ENCODE measurements at places on chromosomes 4 and X.

DNA sequence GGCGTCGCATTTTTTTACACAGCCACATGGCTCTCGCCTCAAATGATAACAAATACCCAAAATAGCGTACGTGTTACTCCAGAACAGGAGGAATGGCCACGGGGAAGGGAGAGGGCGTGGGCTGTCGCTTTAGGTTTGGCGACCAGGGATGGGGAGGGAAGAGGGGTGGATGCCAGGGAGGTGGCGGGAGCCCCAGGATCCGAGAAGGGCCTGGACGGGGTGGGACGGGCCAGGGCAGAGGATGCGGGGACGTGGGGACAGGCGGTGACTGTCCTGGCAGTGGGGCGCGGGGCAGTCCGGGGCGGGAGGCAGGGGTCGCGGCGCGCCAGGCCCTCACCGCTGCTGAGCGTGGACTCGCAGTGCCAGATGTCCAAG is 631 bp downstream of the TMEM47 start:
- DNase-seq, result no peak

DNA sequence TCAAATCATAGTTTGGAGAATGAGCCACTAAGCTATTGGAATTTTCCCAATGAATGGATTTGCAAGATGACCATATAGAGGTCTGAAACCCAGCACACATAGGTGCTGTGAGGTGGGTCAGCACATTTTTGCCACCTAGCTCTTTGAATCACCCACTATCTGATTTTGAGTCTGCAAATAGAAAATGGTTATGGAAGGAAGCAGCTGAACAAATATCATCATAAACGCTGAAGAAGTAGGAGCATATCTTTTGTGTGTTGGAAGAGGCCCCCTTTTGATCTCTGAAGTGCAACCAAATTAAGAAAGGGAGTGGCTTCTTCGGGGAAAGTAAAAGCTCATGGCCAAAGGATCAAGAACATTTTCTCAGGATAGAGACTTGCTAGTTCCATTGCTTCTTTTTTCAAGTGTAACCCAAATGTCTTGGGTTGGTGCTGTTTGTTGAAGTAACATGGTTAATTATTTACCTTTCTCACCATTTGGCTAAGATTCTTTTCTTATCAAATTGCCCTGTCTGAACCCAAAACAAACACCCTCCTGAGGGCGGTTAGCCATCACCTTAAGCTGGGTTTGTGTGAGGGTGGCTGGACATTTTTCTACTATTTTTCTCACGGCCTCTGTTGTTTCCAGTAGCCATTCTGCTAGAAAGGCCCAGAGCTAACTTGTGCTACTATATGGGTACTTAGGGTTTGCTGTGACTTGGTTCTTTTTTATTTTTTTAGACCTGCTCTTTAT is 18.4 kb upstream of the SORBS2 start:
- DNase-seq, result no peak

DNA sequence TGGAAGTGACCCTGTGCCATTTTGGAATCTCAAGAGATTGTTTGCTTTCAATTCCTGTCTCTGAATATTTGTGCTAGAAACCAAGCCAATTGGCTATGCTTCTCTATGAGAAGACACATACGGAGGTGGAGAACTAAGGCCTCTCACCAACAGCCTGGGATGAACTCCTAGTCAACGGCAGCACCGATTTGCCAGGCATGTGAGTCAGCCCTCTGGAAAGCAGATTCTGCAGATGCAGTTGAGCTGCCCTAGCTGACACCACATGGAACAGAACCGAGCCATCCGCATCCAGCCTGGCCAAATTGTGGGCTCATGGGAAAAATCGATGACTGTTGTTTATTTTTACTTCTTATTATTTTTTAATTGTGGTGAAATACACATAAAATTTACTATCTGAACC is 58.2 kb upstream of the WDFY3 start:
- DNase-seq, result no peak

DNA sequence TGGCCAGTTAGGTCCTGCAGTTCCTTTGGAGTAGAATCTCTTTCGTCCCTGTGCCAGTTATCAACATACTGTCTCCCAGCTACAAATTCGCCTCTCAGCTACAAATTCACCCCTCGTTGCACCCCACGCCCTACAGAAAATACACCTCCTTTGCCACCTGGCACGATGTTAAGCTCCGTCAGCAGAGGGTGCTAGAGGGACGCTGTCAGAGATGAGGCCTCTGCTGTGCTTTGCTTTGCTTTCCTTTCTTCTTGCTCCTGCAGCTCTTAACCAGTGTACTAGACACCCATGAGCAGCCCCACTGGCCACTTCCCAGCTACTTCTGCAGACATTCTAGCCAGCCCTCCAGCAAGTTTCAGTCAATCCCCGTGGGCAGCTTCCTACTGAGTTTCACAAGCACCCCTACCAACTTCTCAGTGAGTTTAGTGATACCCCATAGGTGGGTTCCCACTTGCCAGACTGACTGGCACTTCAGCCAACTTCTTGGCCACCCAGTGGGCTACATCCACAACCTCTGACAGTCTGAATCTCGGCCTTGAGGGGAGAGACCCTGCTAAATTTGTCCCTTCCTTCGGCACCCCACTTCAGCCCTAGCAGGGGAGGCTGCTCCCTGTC is 21.8 kb downstream of the HAUS3 start:
- peak; percentile 78 for DNase-seq

DNA sequence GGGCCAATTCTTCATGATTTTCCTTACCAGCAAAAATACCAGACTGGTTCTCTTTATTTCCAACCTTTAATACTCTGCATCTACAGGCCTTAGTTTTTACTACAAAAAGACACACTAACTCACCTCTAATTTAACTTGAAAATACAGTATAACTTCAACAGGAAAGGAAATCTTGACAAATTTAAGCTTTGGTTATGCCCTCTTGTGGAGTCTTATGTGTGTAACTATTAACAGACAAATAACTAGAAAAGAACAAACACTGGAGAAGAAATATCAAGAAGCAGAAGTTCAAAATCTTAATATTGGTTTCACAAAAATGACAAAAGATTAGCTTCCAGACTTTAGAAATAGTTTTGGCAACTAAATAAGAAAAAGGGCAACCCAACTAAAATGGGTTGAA is 33.0 kb downstream of the PPA2 start:
- no peak for DNase-seq

- no peak for DNase-seq
These were observed 44.8 kb upstream of the HMX1 start for GRCh38 chr4:8916351-8916885.

DNA sequence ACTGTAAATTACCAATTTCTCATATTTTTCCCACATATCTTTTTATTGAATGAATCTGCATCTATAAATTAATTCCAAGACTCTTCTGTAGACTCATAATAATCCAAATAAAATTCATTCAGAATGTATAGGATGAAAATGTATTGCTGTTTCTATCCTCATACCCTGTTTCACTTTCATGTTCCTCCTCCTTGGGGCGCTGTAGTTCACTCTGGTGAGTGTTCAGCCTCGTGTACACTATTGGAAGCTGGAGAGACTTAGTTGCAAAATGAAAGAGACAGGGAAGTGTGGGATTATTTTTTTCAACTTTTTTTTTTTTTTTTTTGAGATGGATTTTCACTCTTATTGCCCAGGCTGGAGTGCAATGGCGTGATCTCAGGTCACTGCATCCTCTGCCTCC is 296.1 kb downstream of the TLL1 start:
- no peak for DNase-seq

- no peak for DNase-seq
These were observed 67.0 kb downstream of the TRMT44 start for GRCh38 chr4:8507624-8508023.

- DNase-seq, result no peak
These were observed 61.1 kb upstream of the RPL34 start for GRCh38 chr4:108559068-108559793.

GRCh38 chr4:73725985-73726384 is 14.4 kb upstream of the CXCL8 start:
- no peak for DNase-seq

DNA sequence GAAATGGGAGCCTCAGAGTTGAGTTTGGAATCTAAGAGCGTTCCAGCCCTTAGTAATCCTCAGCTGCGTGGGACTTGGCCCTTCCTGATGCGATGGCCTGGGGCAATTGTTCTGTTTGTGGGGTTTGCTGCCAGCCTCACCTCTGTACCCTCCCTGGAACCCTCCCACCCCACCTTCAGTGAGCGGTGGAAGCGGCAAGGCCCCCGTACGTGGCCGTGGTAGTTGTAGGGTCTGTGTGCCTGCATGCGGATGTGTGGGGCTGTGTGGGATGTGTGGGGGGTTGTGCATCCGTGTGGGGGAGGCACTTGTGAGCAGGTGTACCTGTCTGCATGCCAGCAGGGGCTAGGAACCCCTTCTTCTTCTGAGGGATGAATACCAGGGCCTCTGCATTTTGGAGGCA is 65.4 kb upstream of the ADRA2C start:
- no peak for DNase-seq

- DNase-seq, result no peak
These were observed 66.8 kb downstream of the SOWAHB start for GRCh38 chr4:76830964-76831703.

DNA sequence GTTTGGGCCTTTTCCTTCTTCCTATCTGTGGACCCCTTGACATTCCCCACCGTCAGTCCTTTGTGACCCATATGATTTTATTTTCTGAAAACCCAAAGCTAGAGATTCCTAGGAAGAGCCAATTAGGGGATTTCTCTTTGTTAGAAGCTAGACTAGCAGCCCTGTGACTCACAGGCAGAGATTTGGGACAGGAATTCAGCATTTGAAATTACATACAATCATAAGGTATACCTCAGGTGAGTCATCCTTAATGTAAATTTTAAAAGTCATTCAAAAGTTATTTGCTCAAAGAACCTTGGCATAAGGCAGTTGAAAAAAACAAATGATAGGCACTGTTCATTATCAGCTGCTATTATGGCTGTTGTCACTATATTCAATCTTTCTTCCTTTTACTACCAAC is 40.6 kb downstream of the USP26 start:
- no peak for DNase-seq

Data from CD4-positive, alpha-beta T cell treated with Interleukin-4 for 4 hours (primary cell).